NCI-H1436 treated with DMSO at 0.1 percent for 48 hours (cell line): ENCODE measurements at places on chromosomes 13 and 19.

DNA sequence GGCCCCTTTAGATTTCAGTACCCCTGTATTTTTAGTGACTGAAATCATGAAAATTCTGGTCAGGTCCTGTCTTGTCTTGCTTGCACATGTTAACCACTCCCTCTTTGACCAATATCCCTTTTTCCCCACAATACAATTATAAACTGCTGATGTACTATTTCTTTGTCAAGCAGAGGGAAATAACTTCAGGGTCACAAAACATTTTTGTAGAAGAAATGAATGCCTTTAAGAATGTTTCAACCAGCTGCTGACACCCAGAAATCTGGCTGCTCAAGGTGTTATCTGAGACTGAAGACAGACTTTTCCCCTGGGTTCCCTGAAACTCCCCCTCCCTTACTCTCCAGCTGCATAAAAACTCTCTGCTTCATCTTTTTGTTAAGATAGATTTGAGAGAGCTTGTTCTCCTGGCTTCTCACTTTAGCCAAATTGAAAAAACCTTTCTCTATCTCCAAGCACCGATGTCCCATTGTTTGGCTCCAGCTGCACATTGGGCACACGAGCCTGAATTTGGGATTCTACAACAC lies 18.4 kb upstream of the ACOD1 start:
- no peak for DNase-seq

- no peak for DNase-seq
Observed at GRCh38 chr13:113930671-113931637, 42.9 kb downstream of the C13orf46 start.

DNA sequence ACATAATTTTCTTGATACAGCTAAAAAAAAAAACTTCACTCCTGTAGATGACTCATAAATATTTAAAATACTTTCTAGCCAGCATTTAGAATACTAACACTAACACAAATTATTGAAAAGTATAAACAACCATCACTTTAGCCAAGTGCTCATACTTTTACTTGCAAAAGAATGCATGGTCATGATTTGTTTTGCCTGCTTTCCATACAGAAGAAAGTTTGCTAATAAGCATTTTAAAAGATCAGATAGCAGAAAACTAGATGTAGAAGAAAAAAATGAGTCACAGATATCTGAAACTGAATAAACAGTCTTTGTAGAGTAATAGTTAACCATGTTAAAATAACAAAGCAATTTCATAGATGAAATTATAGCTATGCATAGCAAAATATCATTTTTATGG lies 2280.4 kb upstream of the PCDH20 start:
- DNase-seq, result no peak

DNA sequence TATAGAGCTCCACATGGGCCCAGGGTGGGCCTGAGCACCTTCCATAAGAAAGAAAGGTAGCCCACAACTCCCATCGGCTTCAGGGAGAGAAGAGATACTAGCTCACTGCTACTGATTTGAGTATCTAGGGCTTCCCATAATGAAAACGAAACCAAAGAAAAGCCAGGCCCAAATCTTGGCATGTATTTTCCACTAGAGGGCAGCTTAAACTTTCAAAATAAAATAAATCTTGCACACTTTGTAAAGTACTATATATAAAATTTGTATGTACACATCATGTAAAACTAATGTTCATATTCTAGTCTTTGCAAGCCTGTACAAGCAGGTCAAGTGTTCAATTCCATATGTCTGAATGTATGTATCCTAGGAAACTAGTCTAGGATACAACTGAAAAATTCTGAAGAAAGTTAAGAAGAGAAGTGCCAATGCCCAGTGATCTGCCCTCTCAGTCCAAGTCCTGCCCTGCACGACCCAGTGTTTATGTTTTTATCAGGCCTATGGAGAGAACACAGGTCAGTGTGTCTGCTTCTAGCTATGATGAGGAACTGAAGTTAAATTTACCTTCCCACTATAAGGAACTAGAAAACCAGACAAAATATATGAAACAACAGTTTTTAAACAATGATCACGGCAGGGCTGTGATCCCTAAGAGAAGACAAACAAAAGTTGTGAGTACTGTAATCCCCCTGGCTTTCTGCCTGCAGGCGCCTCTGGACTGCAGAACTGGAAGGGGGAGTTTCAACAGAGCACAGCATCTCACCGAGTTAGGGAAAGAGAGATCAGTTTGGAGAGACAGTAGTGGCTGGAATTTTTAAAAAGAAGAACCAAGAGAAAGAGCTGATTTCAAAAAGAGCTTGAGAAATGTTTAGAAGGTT lies 475.7 kb downstream of the UQCRFS1 start:
- peak; percentile 2 for DNase-seq

DNA sequence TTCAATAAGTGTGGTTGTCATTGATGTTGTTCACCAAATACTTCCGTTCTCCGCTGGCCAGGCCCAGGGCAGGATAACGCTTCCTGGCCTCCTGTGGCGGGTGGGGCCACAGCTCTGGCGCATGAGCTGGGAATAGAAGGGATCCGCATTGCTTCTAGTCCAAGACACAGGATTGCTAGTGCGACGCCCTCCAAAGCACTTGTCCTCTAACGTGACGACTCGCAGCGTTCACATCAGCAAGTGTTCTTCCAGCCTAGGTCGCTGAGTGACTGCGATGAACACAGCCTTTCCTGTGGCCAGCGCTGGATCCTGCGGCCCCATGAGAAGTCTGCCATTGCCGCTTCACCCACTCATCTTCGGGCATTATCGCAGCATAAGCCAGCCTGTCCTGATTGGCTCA lies 39.4 kb downstream of the VSTM2B start:
- no peak for DNase-seq

- no peak for DNase-seq
Observed at GRCh38 chr13:111659219-111659775, 338.9 kb downstream of the TEX29 start.

GRCh38 chr13:52743988-52744387 lies 4.4 kb upstream of the CNMD start:
- no peak for DNase-seq

DNA sequence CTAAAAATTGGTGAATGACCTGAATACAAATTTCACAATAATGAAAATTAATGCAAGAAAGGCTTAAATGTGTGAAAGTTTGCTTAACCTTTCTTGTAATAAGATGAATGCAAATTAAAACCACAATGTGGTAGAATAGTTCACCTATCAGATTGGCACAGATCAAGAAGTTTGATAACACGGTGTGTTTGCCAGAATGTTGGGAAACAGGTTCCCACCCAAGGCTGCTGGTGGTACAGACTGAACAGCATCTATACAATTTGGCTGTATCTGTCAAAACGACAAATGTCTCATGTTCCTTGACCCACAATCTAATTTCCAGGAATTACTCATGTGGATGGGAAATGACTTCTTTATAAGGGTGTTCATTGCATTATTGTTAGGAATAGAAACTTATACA lies 8.6 kb upstream of the IRS2 start:
- DNase-seq, result no peak

GRCh38 chr13:64083811-64084210 lies 2668.2 kb upstream of the PCDH20 start:
- DNase-seq, result no peak

DNA sequence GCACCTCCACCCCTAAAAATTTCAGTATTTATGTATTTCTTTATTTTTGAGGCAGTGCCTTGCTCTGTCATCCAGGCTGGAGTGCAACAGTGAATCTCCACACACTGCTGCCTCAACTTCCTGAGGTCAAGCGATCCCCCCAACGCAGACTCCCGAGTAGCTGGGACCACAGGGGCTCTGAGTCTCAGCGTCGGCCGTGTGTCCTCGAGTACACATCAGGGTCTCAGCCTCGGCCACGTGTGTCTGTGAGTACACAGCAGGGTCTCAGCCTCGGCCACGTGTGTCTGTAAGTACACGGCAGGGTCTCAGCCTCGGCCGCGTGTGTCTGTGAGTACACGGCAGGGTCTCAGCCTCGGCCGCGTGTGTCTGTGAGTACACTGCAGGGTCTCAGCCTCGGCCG lies 21.2 kb downstream of the C2CD4C start:
- DNase-seq, result no peak

GRCh38 chr13:73171271-73171682 lies 112.5 kb downstream of the KLF5 start:
- no peak for DNase-seq

GRCh38 chr19:34282611-34283519 lies 28.5 kb downstream of the GARRE1 start:
- DNase-seq, result no peak

DNA sequence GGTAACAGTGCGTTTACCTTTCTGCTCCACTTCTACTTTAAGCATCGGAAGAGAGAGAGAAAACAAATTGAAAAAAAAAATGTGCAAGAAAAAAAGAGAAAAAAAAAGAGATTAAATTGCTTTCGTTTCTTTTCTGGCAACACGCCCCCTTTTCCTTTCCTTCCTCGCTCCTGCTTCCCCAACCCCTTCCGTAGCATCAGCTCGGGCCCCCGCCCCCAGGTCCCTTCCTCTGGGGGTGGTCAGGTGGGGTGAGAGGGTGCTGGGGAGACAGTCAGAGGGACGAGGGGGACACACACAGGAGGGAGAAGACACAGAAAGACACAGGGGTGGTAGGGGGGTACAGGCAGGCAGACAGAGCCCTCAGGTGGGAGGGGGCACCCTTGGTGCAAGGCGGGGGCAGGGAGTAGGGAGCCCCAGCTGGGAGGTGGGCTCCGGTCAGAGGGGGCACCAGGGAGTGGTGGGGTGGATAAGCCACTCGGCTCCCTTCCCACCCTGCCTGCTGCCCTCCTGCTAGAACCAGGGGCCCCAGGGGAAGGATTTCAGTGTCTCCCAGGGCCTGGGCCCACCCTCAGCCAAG lies 30.7 kb upstream of the ASF1B start:
- no peak for DNase-seq

DNA sequence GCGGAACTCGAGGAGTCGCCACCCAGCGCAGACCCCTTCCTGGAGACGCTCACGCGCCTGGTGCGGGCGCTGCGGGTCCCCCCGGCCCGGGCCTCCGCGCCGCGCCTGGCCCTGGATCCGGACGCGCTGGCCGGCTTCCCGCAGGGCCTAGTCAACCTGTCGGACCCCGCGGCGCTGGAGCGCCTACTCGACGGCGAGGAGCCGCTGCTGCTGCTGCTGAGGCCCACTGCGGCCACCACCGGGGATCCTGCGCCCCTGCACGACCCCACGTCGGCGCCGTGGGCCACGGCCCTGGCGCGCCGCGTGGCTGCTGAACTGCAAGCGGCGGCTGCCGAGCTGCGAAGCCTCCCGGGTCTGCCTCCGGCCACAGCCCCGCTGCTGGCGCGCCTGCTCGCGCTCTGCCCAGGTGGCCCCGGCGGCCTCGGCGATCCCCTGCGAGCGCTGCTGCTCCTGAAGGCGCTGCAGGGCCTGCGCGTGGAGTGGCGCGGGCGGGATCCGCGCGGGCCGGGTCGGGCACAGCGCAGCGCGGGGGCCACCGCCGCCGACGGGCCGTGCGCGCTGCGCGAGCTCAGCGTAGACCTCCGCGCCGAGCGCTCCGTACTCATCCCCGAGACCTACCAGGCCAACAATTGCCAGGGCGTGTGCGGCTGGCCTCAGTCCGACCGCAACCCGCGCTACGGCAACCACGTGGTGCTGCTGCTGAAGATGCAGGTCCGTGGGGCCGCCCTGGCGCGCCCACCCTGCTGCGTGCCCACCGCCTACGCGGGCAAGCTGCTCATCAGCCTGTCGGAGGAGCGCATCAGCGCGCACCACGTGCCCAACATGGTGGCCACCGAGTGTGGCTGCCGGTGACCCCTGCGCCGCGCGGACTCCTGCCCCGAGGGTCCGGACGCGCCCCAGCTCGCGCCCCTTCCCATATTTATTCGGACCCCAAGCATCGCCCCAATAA lies 2.3 kb downstream of the AMH start:
- DNase-seq, result no peak

- no peak for DNase-seq
Observed at GRCh38 chr13:98500963-98501421, 75.9 kb downstream of the STK24 start.

DNA sequence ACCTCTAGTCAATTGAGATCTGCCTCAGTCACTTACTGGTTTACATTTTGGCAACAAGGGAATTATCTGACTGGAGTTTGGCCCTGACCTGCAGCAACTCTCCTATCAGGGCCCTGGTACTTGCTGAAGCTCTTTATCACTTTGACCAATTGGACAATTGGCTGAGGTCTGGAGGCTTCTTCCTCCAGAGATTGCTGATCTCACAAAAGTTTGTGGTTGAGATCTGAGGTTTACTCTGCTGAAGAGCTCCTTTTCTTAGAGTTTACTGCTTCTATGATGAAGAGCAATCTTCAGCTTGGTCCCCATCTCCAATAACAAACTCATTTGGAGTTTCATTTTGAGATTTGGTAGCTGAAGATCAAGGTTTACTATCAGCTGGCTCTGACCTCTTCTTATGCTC lies 276.9 kb upstream of the SGCG start:
- DNase-seq, result no peak

- DNase-seq, result no peak
Observed at GRCh38 chr19:10518444-10519361, 1.5 kb upstream of the S1PR5 start.

DNA sequence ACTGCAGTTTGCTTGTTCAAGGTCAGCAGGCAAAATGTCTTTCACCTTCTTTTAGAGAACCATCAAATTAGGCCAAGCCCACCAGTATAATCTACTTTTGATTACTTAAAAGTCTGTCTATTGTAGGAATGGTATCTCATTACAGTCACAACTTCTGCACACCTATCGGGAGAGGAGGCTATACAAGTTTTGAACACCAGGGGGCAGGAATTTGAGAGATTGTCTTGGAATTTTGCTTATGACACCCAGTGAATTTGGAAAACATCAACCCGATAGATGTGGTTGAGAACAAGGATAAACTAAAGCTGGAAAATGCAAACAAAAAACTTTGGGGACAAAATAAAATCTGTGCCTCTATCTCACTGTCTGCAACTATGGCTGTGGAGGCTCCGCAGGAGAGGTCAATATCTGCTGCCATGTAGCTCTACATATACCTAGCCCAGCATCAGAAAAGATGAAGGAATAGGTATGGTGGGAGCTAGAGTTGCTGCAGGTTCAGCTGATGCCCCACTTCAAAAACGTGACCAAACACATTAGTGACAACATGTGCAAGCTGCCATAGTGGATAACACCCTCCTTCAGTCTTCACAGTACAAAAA lies 1299.2 kb upstream of the SPRY2 start:
- DNase-seq, result no peak

GRCh38 chr19:11261431-11261970 lies 823 bp downstream of the DOCK6 start:
- no peak for DNase-seq

DNA sequence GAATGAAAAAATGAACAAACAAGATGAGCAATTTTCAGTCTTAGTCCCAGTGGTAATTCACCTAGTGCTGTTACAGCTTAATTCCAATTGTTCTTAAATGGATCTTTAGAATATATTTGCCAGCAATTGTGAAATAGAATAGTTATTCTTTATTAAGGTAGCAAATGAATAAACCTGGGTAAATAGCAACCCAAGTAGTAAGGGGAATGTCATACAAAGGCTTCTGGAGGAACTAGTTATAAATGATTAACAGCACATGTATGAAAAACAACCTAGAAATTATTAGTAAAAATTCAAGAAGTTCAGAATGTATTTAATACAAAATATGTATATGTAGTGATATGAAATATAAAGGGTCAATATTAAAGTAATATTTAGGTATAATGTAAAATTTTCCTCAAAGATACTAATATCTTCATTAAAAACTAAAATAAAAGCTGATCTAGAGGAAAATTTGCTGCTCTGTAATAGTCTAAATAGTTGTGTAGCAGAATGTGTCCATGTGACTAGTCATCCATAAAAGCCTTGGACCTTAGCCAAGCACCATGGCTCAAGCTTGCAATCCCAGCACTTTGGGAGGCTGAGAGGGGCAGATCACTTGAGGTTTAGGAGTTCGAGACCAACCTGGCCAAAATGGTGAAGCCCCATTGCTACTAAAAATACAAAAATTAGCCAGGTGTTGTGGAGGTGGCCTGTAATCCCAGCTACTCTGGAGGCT lies 535.9 kb upstream of the ATXN8OS start:
- no peak for DNase-seq

GRCh38 chr13:41179593-41180250 lies 14.6 kb downstream of the KBTBD7 start:
- no peak for DNase-seq
